A673 (cell line): ENCODE measurements at places on chromosomes 5 and 9.

GRCh38 chr5:93601071-93601801 lies 18.2 kb downstream of the NR2F1 start:
- no peak for DNase-seq

DNA sequence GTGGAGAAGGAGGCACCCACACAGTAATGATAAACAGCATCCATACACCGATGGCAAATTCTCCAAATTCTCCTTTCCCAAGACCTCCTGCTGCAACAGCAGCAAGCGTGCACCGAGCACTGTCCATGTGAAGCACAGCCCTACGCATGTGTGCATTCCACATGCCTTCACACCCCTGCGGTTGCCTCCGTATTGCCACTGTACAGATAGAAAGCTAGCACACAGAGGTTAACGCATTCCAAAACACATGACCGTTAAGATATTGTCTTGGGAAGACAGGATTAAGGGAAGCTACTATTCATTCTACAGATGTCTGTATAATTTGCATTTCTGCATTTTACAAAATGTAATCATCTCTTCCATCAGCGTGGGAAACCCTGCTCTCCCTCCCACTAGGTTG lies 6.6 kb downstream of the FLT4 start:
- no peak for DNase-seq

DNA sequence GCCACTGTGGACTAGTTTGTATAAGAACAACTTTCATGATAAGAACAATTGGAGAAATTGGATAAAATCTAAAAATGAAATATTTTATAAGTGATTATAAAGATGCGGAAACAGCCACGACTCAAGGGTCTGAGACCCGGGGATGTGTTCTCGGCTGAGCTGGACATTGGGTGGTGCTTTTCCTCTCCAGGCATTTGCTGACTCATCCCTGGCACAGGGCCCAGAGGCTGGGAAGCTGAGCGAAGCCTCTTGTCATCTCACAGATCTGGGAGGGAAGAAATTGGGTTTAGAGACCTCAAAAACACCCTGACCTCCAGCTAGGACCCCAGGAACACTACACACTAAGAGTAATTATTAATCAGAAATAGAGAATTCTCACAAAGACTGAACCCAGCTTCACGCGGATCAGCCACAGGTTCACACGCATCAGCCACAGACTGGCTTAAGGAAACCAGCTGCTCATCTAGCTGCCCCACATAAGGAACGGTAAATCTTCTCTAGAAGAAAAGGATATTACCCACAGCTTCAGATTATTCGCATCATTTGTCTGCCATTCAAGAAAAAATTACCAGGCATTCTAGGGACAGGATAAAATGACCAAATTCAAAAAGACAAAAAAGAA lies 2.8 kb upstream of the OR2V1 start:
- DNase-seq = peak; percentile 24

DNA sequence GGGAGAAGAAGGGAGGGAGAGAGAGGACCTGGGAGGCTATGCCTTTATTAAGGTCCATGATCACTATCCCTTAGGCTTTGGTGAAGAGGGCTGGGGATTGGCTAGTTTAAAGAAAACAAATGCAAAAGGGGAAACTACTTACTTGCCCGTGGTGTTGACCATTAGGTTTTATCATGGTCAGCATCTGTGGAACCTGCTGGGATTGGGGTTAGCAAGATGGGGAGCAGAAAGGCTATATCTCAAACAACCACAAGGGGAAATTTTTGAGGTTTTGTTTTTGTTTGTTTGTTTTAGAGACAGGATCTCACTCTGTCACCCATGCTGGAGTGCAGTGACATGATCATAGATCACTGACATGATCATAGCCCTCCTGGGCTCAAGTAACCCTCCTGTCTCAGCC lies 9.0 kb upstream of the RAD23B start:
- no peak for DNase-seq

DNA sequence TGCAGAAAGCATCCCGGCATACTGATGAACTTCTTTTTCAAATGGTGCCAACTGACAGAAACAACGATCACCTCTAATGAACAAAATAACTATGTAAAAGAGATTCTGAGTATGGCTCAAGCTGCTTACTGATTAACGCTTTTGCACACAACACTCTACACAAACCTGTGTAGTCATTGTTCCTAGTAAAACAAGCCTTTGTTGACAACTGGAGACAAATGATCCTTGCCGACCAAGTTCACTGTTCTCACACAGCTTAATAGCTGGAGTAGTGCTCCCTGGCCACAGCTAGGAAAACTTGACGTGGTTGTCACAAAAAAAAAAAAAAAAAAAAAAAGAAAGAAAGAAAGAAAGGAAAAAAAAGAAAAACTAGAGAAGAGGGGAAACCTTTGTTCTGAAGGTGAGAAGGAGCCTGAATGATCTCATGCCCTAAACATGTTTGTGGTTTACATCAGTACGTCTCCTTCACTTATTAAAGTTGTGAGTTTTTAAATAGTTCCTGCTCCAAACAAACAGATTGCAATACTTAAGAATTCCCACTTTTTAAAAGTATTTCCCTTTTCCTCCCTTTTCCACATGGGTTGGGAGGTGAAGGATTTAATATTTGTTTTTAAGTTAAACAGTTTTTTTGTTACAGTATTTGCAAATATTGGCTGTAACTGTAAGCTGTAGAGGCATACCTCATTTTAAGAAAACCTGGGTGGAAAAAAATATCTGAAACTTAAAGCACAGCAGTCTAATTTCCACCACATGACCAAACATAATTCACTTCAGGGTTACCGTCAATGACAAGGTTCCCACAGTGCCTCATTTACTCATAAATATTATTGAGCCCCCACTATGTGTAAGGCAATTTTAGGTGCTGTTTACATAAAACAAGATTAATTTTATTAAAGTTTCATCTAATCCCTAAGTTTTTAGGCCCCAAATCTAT lies 63.7 kb downstream of the GLIS3 start:
- DNase-seq = no peak

- DNase-seq = no peak
Measured at GRCh38 chr5:121762426-121762825, 89.3 kb upstream of the FTMT start.

DNA sequence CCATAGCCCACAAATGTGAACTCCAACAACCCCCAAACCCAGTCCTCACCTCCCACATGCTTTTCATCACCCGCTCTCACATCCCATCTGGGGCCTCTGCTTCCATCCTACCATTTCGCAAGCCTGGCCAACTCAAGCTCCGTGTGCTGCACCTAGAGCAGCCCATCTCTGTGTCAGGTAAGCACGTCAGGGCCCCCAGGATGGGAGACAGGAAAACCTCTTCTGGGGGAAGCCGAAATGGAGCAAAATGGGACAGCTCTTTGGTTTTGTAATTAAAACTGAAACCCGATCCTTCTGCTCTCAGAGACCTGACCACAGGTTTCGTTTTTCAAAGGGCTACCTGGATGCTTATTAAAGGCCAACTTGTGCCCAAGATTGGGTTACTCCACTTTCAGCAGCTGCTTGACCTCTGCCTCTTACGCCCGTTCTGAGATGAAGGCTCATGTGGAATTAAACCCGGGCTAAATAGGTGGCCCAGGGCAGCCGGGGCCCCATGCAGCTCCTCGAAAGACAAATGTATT lies 287.7 kb downstream of the SLIT3 start:
- DNase-seq = no peak

GRCh38 chr9:90795871-90796317 lies 5.7 kb upstream of the SYK start:
- no peak for DNase-seq

DNA sequence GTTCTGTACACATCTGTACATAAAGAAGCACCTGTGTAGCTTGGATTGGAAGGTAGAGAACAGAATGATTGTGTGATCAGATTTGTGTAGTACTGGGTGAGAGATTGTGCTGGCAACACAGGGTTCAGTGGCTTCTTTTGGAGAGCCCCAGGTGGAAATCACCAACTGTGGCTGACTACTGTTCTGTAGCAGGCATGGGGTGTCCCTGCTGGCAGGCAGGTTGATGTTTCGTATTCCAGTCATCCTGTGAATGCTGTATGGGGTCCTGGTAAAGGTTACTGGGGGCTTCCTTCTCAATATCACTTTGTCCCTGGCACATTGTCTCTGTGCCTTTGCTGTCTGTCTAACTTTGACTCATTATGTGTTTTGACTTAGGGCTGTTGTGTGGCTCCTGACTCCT lies 5.3 kb downstream of the ASPN start:
- DNase-seq = no peak

DNA sequence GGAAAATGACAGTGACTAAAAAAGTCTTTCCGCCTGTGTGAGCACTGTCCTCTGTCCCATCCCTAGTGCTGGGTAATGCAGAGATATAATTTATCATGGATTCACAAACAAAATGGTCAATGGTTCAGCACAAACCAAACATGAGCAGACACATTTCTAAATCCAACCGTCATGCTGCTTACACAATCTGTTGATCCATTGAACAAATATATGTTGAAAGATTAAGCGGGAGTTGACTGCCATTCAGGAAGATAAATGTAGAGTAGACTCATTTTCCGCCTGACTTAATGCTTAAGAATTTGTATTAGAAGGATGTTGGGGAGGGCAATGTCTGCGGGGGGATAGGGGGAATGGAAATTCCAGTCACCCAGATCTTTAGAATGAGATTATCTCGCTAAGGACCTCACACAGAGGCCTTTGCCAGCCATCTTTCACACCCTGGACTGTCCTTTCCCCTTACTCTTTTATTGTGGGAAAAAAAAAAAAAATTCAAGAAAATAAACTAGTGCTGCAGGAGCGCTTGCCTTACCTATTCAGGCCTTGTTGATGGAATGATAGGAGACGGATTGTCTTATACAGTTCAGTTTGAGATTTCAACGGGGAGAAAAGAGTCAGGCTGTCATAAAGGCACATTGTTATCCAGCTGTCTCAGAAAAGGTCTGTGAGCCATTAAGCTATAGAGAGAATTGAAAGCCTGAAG lies 153.7 kb downstream of the TLE1 start:
- DNase-seq = peak; percentile 9

- peak; percentile 69 for DNase-seq
Measured at GRCh38 chr9:123225374-123225813, 43.0 kb downstream of the STRBP start.

DNA sequence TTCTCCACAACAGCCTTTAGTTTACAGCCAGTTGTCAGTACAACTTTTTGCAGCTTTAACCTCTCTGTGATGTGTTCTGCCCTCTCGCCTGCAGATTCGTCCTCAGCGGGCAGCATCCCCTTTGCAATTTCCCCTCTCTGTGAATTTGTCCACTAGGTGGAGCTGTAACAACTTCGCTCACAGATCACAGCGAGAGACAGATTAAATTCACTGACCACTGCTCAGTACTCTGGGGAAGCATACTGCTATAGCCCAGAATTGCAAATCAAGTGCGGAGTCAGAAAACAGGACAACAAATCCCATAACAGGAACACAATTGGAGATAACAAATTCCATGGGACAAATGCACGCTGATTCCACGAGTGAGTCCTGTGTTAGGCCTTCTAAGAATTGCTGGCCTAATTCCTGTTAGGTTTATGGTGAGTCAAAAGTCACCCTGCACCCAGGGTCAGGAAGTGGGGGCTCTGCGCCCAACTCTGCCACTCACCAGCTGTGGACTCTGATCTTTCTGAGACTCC lies 2124.9 kb downstream of the MAT2B start:
- DNase-seq = peak; percentile 59

GRCh38 chr5:15249152-15249551 lies 250.8 kb upstream of the FBXL7 start:
- no peak for DNase-seq

- DNase-seq = no peak
Measured at GRCh38 chr5:143218517-143219170, 184.8 kb downstream of the NR3C1 start.

GRCh38 chr5:142922223-142922952 lies 152.2 kb downstream of the ARHGAP26 start:
- peak; percentile 61 for DNase-seq

DNA sequence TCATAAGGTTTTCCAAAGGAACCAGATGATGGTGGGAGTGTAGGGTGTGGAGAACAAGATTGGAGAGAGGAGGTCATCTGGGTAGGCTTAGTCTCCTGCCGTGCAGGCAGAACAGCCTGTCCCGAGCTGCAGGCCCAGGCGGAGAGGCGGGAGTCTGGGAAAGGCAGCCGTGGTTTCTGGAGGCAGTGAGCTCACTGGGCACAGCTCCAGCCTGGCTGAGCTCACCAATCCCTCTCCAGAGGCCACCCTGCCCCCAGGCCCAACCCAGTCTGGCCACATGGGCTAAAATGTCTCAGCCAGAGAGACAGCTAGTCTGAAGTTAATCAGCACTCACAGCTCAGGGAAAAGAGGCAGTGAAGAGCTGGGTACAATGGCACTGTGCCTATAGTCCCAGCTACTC lies 12.3 kb downstream of the P4HA2 start:
- DNase-seq = no peak

GRCh38 chr9:38293022-38293421 lies 99.5 kb upstream of the ALDH1B1 start:
- DNase-seq = no peak

- no peak for DNase-seq
Measured at GRCh38 chr9:128414461-128414860, 6.2 kb upstream of the CERCAM start.

DNA sequence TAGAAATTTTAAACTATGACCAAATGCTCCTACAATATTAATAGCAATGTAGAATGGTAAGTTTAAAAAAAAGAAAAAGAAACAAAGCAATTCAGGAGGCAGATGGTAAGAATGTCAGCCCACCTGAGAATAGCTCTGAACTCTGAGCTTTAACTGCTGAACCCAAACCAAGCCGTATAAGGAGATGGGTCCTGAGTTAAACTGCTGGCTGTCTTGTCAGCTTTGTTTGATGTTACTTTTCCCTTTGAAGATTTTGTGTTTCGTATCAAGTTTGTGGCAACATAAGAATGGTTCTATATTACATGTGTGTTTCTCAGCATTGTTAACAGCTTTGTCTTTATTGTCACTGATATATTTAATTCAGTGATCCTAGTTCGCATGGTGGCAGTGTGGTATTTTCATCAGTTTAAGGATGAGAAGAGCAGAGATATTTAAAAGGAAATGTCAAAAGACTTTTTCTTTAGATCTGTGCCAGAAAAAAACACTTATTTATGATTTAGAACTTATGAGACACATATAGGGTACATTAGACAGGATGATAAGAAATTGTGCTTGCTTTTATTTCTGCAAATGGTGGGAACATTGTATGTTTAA lies 390.1 kb downstream of the CCDC171 start:
- no peak for DNase-seq

DNA sequence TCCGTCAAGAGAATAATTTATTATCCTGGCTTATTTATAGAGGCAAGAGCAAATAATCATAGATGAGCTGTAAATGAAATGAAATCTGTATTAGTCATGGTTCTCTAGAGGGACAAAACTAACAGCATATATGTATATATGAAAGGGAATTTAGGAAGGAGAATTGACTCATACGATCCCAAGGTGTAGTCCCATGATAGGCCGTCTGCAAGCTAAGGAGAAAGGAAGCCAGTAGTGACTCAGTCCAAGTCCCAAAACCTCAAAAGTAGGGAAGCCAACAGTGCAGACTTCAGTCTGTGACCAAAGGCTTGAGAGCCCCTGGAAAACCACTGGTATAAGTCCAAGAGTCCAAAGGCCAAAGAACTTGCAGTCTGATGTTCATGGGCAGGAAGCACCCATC lies 515.9 kb upstream of the CYLC2 start:
- DNase-seq = no peak

- no peak for DNase-seq
Measured at GRCh38 chr9:135701067-135701958, 672 bp upstream of the KCNT1 start.

GRCh38 chr5:92678640-92679039 lies 902.4 kb downstream of the NR2F1-AS1 start:
- no peak for DNase-seq
